Right cardiac atrium (tissue), 5 donors: ENCODE measurements at places on chromosomes 2 and 18.

DNA sequence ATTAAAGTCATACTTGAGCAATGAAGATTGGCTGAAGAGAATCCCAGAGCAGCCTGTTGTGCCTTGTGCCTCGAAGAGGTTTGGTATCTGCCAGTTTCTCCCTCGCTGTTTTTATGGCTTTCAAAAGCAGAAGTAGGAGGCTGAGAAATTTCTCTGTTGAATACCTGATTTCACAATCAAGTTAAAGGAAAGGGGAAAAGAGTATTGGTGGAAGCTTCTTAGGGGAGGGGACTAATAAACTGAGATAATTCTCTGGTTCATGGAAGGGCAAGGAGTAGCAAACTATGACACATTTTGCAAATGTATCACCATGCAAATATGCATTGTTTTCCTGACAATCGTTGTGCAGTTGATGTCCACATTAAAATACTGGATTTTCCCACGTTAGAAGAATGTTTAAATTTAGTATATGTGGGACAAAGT, at the start of gene IL1B:
TSS of gene IL1B (minus strand) at position 85 of the 423 bp plus-strand sequence. CDS start 550 bp downstream, outside the sequence.
- no peak for DNase-seq

GRCh38 chr2:237214963-237215362, 129.3 kb downstream of the COPS8 start:
- no peak for DNase-seq

GRCh38 chr18:45834306-45834705, 8.8 kb downstream of the SIGLEC15 start:
- no peak for DNase-seq

DNA sequence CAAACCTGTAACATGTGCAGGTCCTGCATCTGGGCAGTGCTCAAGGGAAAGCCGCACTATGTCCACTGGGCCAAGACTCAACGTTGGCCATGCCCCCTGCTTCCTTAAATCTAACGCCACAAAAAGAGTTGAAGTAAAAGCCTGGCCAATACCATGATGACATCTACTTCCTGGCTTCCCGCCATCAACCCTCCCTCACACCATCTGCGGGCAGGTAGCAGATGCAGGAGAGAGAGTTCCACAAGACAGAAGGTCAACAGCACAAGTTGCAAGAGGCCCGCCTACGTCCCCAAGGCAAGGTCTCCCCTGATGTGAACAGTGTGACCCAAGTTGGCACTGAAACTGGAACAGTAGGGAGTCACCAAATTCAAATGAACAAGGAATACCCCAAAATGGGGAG, 48.4 kb downstream of the ABCG8 start:
- no peak for DNase-seq

- DNase-seq, result peak; percentile 95
Measured at GRCh38 chr2:64228126-64228678, 84.0 kb upstream of the PELI1 start.

DNA sequence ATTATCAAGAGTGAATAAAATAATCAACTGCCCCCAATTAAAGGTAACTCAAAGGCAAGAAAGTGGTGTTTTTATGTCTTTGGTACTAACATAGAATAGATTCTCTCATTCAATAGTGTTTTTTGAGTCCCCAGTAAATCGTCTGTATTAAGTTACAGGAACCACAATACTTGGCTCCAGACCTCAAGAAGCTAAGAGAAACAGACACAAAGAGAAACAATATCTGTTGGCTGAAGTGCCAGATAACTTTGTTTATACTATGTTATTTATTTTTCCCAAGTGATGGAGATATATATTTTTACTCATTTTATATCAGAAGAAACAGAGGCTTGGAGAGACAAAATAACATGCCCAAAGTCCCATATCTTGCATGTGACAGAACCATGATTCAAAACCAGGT, 201.7 kb upstream of the HNRNPA3 start:
- DNase-seq, result no peak

DNA sequence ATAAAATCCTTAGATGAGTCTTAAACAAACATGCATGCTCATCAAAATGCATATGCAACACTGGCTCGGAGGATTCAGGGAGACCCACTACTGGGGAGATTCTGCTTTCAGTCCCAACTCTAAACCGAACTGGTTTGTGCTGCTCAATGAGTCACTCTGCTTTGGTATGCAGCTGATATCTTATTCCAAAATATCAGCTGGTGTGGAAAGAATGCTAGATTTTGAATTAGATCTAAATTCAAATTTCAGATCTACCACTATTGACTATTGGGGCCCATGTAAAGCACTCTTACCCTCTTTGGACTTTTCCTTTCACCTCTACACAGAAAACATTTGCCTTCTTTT, 39.2 kb upstream of the TTN start:
- DNase-seq, result no peak

DNA sequence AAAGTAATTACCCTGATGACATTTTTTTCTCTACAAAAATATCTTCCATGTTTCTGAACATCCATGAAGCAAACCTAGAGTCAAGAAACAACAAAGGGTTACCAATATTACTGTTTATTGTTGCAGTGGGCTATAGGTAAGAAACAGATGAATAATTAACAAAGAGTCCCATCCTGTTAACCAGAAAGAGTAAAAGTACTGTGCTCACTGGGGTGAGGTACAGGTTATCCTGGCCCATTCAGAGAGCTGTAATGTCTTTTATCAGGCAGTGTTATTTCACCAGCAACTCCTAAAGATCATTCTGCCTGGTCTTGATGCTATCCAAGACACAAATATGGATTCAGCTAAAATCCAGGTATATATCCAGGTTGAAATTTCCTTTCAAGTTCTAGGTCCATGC, 754.9 kb downstream of the SATB2 start:
- DNase-seq, result no peak

DNA sequence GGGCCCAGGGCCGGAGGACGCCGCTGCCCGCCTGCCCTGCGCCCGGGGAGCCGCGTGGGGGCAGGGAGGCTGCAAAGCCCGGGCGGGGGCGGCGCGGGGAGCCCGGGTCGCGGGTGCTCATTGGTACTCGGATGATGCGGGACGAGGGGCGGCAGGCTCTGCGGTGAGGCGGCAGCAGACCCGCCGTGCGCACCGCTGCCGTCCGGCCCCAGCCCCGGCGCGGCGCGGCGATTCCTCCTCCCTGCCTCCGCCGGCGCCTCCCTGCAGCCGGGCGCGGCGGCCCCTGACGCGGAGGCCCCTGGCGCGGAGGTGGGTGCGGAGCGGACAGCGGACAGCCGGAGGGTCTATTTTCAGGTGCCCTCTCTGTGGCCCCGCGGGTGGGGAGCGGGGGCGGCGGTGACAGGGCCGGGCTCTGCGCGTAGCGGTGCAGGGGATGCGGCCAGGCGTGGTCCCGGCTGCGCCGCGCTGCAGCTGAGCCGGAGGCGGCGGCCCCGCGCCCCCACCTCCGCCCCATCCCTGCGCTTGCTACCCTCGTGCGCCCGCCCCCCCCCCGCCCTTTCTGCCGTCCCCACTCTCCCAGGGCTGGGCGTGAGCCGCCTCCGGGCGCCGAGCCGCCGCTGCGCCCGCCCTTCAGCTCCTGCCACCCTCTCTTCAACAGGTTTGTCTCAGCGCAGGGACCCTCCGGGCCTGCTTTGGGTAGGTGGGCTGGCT, 640 bp downstream of the SPTBN1 start:
- DNase-seq, result peak; percentile 80

DNA sequence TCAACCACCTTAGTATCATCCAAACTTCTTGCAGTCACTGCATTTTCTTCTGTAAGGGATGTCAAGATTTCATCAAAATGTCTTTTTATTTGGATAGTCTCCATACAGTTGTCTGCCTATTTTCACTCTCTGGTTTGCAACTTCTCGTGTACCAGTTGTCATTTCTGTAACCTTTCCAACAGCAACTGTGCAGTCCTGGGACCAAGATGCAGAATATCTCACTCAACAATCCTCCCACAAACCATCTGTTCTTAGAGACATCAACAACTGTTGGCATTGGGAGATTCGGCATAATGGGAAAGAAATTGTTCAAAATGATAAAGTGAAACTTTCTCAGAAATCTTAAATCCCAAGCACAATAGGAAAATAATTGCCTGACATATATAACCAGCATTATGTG, 933.6 kb upstream of the SLC39A10 start:
- no peak for DNase-seq

- no peak for DNase-seq
Measured at GRCh38 chr2:84796798-84797197, 84.1 kb downstream of the TRABD2A start.

GRCh38 chr2:43210467-43211303, 15.7 kb downstream of the ZFP36L2 start:
- peak; percentile 73 for DNase-seq

- no peak for DNase-seq
Measured at GRCh38 chr2:15377202-15377601, 183.9 kb downstream of the NBAS start.

- DNase-seq, result no peak
Measured at GRCh38 chr2:208265371-208265800, 669 bp upstream of the PIKFYVE start.

DNA sequence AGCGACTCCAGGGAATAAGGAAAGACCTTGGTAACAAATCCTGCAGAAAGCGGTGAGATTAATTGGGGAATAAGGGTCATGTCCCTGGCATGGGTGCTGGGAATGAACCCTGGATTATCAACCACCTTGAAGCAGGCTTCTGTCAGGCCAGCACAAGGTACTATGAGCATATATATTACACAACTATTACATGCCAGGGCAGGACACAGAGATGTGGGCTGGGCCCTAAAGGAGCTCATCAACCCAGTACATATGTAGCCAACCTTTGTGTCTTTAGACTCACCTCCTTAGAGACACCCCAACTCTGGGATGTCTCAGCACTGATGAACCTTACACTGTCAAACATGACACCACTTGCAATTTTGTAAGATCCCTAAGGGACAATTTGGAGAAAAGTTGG, 3.4 kb downstream of the SFXN5 start:
- no peak for DNase-seq

GRCh38 chr2:10788855-10789254, 23.7 kb downstream of the PDIA6 start:
- no peak for DNase-seq

- DNase-seq, result no peak
Measured at GRCh38 chr2:8152392-8153257, 529.2 kb upstream of the ID2 start.

DNA sequence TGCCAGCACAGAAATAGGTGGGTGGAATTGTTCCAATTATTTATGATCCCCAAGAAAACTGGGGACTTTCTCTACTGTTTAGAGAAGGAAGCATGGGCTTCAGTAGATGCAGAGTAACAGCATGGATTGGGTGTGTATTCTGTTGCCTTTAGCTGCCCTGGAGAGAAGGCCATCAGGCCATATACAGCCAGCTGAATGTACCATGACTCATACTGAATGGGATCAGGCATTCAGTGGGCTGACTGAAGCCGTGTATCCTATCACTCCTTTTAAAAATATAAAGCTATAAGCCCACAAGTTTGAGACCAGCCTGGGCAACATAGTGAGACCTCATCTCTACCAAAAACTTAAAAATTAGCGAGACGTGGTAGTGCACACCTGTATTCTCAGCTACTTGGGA, 16.7 kb upstream of the PLEKHM3 start:
- DNase-seq, result no peak

- no peak for DNase-seq
Measured at GRCh38 chr2:66872986-66873754, 438.2 kb downstream of the MEIS1 start.

DNA sequence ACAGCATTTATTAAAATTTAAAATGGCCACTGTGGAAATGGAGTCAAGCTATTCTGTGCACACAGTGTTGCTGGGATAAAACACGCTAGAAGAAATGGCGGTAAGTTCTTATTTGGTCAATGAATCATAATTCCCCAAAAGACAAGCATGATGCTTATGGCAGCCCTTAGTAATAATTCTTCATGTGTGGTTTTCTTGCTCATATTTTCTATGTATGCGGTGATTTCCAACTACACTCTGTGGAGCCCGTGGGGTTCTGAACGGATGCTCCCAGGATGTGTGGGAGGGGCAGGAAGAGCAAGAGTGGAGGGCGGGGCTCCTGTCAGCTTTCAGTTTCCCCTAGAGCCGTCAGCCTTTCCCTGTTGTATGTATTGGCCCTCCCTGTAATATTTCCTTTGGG, 91.7 kb upstream of the RMDN2 start:
- DNase-seq, result no peak

GRCh38 chr18:76479351-76480238, 15.4 kb downstream of the ZNF516 start:
- no peak for DNase-seq

DNA sequence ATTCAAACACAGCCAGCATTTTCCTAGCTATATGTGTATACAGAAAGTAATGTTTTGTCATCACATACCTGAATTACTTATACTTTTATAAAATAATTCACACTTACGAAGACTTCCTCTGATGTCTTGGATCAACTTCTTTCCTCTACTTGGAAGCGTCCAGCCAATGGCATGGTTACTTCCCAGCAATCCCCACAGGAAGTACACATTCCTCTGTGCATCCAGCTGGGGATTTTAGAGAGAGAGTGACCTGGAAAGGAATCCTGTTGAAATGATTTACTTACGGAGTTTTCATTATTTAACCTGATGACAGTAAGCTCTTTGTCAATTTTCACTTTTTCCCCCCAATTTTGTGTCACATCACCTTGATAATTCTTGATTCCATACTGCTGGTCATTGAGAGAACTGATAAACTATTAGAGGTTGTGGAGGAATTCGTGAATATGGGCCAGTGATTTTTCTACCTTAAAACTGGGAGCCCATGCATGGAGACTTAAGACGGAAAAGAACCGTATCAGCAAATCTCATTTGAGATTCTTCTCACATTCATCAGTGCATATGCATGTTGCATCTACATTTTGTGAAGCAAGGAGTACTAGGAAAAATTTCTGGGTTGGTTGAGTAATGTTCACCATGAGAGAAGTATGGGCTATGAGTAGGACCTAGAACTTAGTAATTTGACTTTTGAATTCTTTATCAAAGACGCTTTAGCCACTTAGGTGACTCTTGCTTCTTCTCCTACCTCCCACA, 9.0 kb upstream of the IL18R1 start:
- no peak for DNase-seq

DNA sequence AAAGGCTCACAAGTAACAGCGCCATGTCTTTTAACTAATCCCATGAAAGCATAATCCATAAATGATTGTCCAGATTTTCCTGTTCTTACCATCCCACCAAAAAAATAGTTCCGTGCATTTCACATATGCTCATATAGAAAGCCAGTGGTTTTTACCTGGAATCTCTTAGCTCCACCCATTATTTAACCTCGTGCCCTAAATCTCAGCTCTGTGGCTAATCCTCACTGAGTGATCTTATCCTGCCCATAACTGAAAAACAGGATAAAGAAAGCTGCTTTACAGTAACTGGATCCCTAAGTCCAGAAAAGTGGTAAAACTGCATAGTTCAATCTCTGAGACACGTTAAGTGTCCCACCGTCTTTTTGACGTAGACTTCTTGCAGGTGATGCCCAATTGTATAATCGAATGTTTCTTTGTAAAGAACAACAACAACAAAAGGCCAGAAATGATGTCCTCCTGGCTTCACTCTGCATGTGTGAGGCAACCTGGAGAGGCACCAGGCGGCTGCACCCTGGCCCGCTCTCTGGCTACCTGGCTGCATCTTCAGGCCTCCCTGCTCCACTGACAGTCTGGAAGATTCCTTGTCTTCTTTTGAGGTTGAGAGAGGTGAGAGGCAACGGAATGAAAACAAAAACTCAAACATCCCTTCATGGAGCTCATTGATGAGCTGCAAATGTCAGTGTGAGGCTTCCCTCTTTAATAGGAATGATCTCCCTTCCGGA, 38.6 kb downstream of the FEZ2 start:
- no peak for DNase-seq

GRCh38 chr2:39152504-39152903, 31.7 kb upstream of the SOS1 start:
- no peak for DNase-seq

GRCh38 chr2:235087832-235088495, 136.1 kb downstream of the SH3BP4 start:
- peak; percentile 90 for DNase-seq

- DNase-seq, result no peak
Measured at GRCh38 chr2:127401757-127402695, 14.3 kb upstream of the MAP3K2 start.

- DNase-seq, result no peak
Measured at GRCh38 chr2:229231328-229231868, 39.7 kb downstream of the PID1 start.
